ENCODE measurements at places on chromosomes 7 and 10.

DNA sequence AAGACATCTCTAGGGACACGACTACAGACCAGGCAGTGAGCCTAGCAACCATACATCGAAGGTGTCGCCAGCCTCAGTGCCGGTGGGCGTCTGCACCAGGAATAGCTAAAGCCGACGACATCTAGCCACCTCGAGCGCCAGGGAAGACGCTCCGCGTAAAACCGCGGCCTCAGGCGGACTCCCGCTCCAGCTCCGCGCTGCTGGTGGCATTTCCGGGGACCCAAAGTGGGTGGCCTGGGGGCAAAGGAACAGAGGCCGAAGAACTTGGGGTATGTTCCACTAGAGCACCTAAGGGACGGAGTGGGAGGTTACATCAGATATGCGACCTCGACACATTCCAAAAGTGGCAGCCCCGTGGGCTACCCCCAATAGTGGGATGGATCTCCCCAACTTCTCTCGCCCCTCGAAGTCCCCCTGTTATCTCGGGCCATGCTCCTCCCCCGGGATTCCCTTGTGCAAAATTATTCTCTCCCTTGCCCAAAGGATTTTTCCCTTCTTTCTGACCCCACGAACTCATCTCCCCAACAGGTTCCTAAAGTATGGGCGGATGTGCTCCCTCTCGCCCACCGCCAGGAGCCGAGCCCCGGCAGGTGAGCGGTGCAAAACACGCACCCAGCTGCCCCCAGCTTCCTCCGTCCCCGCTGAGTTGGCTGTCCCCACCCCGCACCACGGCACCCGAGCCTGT lies 1.2 kb downstream of the KCNMA1 start:
- no peak for DNase-seq

DNA sequence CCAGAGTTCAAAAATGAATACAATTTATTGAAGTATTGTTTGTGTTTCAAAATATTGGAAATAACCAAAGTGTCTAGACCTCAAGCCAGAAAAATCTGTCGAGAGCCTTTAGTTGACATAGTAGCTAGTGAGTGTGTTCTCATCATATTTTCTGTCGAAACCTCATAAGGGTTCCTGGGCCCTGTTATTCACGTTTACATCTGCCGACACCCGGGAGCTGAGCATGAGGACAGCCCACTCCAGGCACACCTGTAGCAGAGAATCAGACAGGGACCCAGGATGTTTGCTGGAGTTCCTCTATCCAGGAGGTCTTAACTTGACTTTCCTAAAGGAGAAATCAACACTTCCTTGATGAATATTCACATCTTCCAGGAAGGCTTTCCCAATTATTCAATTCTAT lies 72.1 kb upstream of the FGL2 start:
- no peak for DNase-seq

- no peak for DNase-seq
Observed at GRCh38 chr10:43127442-43127841, 10.8 kb upstream of the CSGALNACT2 start.

GRCh38 chr7:150976529-150977381 lies 1.4 kb downstream of the KCNH2 start:
- no peak for DNase-seq

DNA sequence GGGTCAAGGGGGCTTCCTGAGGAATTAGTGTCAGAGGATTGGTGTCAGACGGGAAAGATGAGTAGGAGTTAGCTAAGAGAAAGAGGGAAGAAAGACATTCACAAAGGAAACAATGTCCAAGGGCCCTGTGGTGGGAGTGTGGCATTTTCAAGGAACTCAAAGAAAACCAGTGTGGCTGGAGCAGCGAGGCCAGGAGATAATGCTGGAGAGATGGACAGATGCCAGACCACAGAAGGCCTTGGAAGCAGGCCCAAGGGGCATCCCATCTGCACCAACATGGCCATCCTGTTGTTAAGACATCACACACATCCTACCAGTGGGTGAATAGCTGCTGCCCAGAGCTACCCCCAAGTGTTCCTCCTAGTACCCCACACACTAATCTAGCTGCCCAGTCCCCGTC lies 36.1 kb upstream of the CUL1 start:
- DNase-seq = no peak

DNA sequence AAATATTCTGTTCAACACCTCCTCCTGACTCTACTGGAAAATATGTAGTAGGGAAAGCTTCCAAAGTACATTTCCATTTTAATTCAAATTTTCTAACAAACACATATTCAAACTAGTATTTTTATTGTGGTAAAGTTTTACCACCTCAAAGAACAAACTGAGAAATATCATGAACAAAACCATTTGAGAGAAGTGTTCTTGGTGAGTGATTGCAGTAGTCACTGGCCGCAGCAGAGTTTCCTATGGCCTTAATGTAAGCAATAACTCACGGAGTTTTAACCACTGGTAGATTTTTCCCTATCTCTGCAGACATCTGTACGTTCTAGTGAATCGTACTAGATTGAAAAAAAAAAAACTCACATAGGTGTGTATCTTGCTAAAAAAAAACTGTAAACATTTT lies 487.0 kb upstream of the FZD8 start:
- no peak for DNase-seq

- no peak for DNase-seq
Observed at GRCh38 chr10:17474595-17475323, 20.4 kb upstream of the ST8SIA6 start.

DNA sequence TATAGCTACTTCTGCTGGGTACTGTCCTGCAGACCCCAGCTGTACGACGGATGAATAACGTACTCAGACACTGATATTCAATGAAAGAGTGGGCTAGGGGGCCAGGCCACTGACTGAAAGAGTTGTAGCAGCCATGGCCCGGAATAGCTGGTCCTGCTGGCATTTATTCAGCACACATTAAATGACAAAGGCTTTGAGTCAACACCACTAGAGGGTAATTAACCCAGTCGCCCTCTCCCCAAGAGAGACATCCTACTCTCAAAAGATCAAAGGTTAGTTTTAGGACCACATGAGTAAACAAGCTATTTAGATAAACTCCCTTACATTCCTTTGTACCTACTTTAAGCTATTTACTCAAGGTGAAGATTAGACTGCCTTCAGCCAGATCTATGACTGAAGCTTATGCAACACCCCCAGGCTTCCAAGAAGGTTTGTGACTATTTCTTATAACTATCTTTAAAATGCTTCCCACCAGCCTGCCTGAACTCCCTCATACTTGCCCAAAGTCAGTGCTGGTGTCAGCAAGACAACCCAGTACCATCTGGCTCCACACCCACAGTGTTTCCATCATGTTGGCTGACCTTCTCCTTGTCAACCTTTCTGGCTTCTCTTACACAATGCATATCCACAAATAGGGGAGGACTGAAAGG lies 629.1 kb downstream of the SORCS1 start:
- no peak for DNase-seq

- no peak for DNase-seq
Observed at GRCh38 chr10:81817596-81818170, 57.3 kb upstream of the NRG3 start.

DNA sequence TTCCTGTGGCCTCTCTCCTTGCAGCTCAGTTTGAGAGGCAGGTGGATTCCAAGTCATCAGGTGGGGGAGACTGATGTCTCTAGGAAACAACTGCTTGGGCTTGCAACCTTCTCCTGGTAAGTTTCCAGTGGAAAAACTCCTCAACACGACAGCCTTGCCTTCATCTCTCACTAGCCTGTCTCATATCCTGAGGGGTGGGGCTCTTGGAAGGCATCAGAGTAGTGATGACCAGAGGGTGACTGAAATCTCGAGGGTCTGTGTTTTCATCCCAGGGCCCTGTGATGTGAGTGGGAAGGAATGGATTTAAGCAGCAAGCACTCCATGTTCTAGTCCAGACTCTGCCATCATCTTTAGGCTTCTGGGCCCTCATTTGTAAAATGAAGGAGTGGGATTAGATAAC lies 107.0 kb downstream of the NRP1 start:
- DNase-seq = no peak

GRCh38 chr7:25215694-25216335 lies 12.5 kb downstream of the NPVF start:
- DNase-seq = no peak

DNA sequence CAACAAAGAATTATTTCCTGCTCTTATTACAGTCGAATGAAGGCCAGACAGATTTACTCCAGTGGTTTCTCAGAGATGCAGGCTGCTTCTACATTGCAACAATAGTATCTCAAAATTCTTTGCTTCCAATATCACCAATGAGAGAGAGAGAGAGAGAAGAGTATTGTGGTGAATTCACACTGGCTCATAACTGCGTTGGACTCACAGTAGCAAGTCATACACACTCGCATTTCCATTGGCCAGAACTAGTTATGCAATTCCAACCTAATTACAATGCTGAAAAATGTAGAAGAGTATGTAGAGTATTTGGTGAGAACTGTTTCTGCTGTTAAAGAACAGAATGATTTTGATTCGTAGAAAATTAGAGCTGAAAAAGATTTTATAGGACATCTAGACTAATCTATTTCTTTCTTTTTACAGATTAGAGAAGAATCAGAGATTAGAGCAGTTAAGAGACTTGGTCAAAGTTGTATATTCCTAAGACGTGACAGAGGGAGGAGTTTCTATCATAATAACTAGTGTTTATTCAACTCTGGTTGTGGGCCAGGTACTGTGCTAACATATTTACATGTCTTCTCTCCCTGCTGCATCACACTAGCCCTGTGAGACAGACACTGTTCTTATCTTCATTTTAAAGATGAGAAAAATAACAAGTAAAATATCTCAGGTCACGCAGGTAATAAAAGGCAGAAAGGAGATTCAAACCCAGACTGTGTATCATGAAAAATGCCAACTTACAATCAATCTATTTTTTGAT lies 34.6 kb upstream of the PDK4 start:
- DNase-seq = no peak

- no peak for DNase-seq
Observed at GRCh38 chr10:21138769-21139340, 241.7 kb upstream of the NEBL start.

GRCh38 chr7:116499168-116500077 lies at the start of gene CAV2:
Gene CAV2 (plus strand): TSS chr7:116499738. CDS start chr7:116499782, 44 bp downstream.
- peak; percentile 5 for DNase-seq

DNA sequence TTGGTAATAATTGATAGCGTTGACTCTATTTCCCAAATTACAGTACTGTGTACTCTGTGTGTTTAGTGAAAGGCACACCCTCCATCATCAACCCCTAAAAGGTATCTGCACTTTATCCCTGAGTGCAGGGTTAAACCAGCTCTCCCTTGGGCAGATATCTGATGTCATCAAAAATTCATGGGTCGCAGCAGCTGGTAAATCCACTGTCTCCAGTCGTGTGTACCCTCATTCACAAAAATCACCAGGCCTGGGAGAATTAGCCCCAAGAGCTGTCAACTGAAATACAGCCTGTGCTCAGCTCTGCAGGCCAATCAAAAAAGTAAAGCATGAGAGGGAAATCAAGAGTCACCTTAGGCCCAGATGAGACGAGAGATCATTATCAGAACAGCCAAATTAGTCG lies 103.7 kb downstream of the HIP1 start:
- no peak for DNase-seq

GRCh38 chr7:34227525-34227924 lies 322.2 kb downstream of the BMPER start:
- no peak for DNase-seq

DNA sequence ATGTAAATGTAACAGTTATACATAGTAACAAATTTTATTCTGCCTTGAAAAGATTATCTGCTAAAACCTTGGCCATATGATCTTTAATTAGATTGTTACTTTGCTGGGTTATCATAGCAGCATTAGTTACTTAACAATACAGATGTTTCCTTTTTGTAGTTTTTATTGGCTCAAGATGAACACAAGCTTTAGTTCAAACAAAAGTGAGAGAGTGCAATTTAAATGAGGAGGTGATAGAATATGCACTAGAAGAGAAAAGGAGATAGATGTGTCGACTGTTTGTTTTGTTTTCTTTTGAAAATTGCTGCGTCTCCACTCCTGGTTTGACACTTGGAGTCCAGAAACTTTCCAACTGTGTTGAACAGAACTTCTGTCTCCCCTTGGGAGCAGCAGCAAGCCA lies 91.4 kb upstream of the CAV2 start:
- DNase-seq = no peak

- DNase-seq = no peak
Observed at GRCh38 chr10:85317827-85318226, 989.4 kb downstream of the CCSER2 start.

DNA sequence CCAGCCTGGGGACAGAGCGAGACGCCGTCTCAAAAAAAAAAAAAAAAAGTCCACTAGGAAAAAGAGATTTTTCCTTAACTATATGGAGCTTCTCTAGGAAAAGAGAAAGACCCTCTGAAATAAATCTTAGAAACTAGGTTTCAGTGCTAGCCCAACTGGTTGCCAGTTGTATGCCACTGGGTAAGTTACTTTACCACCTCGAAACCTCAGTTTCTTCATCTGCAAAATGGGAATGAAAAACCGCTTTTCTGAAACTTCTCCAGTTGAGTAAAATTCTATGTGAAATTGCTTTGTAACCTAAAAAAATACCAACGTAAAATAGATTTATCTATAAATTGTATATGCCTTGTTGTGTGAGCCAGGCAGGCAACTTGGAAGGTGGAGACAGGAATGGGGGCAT lies 16.5 kb upstream of the EIF5AL1 start:
- DNase-seq = no peak

DNA sequence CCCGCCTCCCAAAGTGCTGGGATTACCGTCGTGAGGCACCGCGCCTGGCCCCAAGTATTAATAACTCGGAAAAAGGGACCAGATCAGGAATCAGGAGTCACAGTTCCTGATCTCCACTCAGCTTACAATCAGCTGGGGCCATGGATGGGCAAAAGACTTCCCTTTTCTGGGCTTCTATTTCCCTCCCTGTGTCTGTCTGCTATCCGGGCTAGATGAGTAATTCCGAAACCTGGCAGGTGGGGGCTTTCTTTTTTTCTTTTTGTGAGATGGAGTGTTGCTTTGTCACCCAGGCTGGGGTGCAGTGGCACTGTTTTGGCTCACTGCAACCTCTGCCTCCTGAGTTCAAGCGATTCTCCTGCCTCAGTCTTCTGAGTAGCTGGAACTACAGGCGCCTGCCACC lies 11.6 kb downstream of the RPS24 start:
- no peak for DNase-seq

DNA sequence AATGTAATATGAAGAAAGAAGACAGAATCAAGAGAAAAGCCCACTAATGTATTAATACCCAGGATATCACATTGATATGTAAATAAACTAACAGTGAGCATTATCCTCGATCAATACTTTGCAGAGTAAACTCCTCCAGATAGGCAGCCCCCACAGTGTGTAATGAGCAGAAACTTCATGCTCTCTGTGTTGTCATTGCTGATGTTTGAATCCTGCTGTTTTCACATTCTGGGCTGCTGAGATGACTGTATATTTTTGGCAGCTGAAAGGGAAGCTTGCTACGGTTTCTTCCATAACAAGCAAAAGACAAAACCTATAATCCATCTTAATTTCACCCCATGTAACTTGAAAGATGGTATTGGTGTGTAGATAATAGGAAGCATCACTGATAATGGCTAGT lies 15.3 kb upstream of the THSD7A start:
- no peak for DNase-seq
